ENCODE measurements at places on chromosomes 12 and 14.

DNA sequence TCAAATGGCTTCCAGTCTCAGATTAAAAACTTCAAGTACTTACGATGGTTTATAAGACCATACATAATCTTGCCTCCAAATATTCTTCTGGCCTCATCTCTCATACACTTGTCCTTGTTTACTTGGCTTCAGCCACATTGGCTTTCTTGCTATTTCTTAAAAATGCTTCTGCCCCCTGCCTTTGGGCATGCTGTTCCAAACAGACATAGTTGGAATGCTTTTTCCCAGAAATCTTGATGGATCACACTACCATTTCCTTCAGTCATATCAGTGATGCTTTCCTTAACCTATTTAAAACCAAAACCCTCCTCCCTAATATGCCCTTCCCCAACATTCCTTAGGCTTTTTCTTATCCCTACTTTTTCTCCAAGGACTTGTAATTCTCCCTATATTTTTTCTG lies 74.4 kb upstream of the PAWR start:
- DNase-seq = no peak

DNA sequence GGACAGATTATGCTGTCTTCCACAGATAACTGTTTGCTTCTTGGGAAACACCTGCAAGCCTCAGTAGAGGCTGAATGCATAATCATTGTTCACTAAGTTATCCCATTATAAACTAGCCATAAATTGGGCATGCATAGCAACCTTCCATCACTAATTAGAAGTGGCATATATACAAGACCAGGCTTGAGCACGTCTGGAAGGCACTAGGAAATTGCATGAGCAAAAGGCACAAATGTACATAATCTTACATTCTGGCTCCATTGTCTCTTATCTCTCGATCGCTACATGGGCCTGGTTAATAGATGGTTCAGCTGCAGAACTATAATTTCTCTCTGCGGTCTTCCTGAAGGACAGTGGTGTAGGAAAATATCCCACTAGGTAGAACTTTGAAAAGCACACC lies 679.2 kb downstream of the RPL10L start:
- no peak for DNase-seq

DNA sequence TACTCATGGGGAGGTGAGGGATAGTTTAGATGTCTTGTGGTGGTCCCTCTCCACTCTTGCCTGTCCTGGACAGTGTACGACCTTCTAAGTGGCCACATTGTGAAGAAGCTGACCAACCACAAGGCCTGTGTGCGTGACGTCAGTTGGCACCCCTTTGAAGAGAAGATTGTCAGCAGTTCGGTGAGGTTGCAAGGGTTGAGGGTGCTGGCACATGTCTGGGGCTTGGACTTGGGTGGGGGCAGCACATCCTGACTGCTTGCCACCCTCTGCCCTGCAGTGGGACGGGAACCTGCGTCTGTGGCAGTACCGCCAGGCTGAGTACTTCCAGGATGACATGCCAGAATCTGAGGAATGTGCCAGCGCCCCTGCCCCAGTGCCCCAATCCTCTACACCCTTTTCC lies 7.6 kb upstream of the FITM1 start:
- no peak for DNase-seq

GRCh38 chr12:53840316-53840715 lies 88.5 kb upstream of the CISTR start:
- no peak for DNase-seq

DNA sequence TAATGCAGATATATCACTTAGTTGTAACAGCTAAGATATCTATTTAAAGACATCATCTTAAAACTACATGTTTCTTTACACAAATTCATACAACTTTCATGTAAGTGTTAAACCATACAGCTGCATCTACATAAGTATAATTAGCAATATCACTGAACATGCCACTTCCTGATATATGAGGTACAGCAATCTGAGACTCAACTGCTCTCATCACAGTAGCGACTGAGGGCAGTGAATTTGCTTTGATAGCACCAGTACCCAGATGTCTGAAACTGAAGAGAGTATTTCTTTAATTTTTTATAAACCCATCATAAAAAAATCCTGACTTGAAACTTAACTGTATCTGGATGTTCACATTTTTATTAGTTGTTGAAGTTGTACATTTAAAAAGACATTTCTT lies 34.7 kb upstream of the NUAK1 start:
- DNase-seq = no peak

DNA sequence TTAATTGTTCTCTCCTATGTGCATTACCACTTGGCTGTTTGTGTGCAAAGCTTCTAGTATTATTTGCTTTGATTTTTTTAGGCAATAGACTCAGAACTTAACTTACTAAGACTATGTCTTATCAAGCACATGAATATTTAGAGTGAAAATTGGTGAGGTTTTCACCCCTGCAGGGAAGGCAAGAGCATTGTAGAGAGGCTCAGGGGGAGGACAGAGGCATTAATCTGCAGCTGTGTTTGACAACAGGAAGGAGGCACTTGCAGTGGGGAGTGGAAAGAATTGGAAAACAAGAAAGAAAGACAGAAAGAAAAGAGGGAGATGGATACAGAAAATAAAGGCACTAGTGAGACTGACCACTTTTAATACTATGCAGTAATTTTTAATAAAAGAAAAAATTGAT lies 431.6 kb downstream of the PDZRN4 start:
- no peak for DNase-seq

DNA sequence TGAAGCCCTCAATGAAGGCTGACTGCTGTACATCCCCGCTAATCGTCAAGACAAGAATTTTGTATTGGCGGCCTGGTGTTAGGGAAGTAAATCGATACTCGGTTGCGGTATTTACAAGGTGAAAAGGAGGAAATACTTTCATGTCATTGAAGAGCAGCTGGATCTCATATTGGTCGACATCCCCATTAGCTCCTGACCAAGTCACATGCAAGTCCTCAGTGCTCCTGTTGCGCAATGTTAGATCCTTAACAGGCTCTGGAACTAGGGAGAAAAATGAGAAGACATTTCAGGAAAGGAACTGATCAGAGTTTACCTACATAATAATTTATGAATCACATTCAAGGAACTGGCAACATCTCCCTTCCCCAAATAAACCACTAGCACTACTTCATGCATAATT lies 66.2 kb downstream of the PTPRB start:
- no peak for DNase-seq

GRCh38 chr12:50074936-50075807 lies 10.0 kb upstream of the SMARCD1 start:
- no peak for DNase-seq

All from foreskin keratinocyte (primary cell).